Aorta (tissue), 5 donors: ENCODE measurements at places on chromosomes 12 and 14. TPM values are rescaled to one million over a fixed set of nuclear protein-coding genes. Genes with fewer than 3 reads are reported as not detected.

Gene SYNDIG1L
- 0.94 TPM for total RNA-seq

Gene GLIPR1L1
- not detected for total RNA-seq

Gene VASH1
- total RNA-seq = 42.7 TPM

Gene BLOC1S1
- 87.3 TPM for total RNA-seq

Gene TOMM20L
- total RNA-seq = not detected

Gene KRT82
- total RNA-seq = not detected

Gene PPM1H
- 5.0 TPM for total RNA-seq

Gene VRTN
- total RNA-seq = not detected

Gene PTGER2
- total RNA-seq = 5.1 TPM

Gene KCNH3
- 1.7 TPM for total RNA-seq

Gene HOXC11
- total RNA-seq = not detected

Gene IQSEC3
- 6.4 TPM for total RNA-seq

Gene PTHLH
- total RNA-seq = 7.1 TPM

Gene C12orf50
- total RNA-seq = 0.32 TPM

Gene CSRP2
- total RNA-seq = 67.4 TPM

Gene NFE2
- total RNA-seq = 3.2 TPM

Gene CATSPERB
- total RNA-seq = 15.3 TPM

Gene SMIM41
- 0.84 TPM for total RNA-seq

Gene P2RX2
- not detected for total RNA-seq

Gene RPGRIP1
- 0.39 TPM for total RNA-seq

Gene KRT75
- not detected for total RNA-seq

Gene LRTM2
- not detected for total RNA-seq

Gene GDF3
- total RNA-seq = 0.84 TPM

Gene PDE3A
- total RNA-seq = 99.3 TPM

Gene KRR1
- 42.5 TPM for total RNA-seq

Gene PPM1A
- 61.8 TPM for total RNA-seq

Gene GALNT16
- total RNA-seq = 7.0 TPM

Gene MIP
- not detected for total RNA-seq

Gene C14orf132
- 38.2 TPM for total RNA-seq

Gene UNC119B
- total RNA-seq = 18.6 TPM

Gene A2M
- total RNA-seq = 2,139 TPM

Gene PTCSC3
- not detected for total RNA-seq

Gene KCNMB4
- 3.3 TPM for total RNA-seq

Gene CAPZA3
- not detected for total RNA-seq

Gene EML1
- total RNA-seq = 45.9 TPM

Gene REM2
- total RNA-seq = 0.36 TPM

Gene GLT1D1
- total RNA-seq = 1.4 TPM

Gene GAPDH
- total RNA-seq = 1,856 TPM

Gene KSR2
- total RNA-seq = not detected

Gene TMPRSS12
- total RNA-seq = not detected

Gene GPX2
- total RNA-seq = not detected

Gene NKX2-1
- not detected for total RNA-seq

Gene ACOT4
- total RNA-seq = 0.39 TPM

Gene KITLG
- total RNA-seq = 6.5 TPM

Gene SPSB2
- total RNA-seq = 10.2 TPM

Gene STYK1
- 0.36 TPM for total RNA-seq

Gene ZNF84
- total RNA-seq = 23.3 TPM

Gene SLC25A21
- total RNA-seq = 1.3 TPM

Gene DNAAF2
- total RNA-seq = 4.8 TPM

Gene RNF212B
- total RNA-seq = not detected

Gene ZNF268
- total RNA-seq = 15.7 TPM

Gene TMCC3
- total RNA-seq = 16.8 TPM

Gene PLEKHD1
- 0.30 TPM for total RNA-seq

Gene KLRC4
- total RNA-seq = 0.78 TPM

Gene LTBR
- 83.1 TPM for total RNA-seq

Gene ERP27
- 3.2 TPM for total RNA-seq

Gene KLHL42
- 57.3 TPM for total RNA-seq

Gene ADAMTS20
- total RNA-seq = not detected

Gene RBP5
- 13.4 TPM for total RNA-seq
